Endothelial cell of umbilical vein (primary cell): ENCODE measurements at places on chromosomes 7 and 10. TPM values are rescaled to one million over a fixed set of nuclear protein-coding genes. Genes with fewer than 3 reads are reported as not detected.

DNA sequence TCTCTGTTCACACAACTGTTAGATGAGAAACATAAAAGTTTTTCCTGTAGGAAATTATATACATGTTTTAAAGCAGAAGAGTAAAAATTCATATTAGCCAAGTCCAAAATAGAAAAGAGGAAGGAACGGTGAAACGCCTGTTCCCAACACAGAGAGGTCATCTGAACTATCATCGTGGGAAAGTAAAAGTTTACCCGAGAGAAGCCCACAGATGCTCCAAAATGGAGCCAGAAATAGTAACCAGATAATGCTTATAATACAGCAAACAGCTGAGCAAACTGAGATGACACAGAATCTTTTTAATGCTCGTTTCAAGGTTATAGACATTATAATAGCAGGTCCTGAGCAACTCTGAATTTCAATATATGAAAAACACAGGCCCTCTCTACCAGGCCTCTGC is 24.5 kb downstream of the FRMD4A start:
- H3K4me1 ChIP-seq = no peaks in the 10 kb centered on the region
- H3K27ac ChIP-seq = no peak overlapping the region
- H3K4me3 ChIP-seq = no peak overlapping the region
- peaks cover 14% of the 10 kb centered on the region for H3K27me3 ChIP-seq
- H3K36me3 ChIP-seq = no peaks in the 10 kb centered on the region

DNA sequence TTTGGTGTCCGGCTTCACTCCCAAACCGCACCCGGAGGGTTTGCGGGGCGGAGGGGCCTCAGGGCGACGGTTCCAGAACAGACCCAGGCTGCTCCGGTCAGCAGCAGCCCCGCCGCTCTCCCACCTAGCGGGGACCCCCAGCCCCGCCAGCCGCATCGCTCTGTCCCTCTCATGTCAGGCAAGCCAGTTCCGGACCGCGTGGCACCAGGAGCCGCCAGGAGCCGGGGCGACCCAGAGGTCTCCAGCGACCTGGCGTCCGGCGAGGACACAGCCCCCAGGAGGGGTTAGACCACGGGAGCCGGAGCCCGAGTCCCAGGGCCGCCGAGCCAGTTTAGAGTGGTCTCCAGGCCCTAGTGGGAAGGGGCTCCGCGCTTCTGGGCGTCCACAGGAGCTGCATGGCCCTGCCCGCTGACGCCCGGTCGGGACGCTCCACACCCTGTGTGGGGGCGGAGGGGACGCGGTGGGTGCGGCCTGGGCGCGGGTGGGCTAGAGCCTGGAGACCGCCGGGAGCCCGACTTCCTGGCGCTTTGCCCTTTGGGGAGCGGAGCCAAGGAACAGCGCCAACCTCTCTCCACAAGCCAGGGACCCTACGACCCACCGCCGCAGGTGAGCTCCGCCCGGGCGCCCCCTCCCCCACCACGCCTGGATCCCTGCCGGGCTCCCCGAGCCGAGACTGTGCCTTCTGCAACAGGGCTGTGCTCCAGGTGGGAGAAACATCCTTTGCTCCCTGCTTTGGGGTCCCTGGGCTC is 43.4 kb downstream of the ZNF117 start:
- no peak overlapping the region for H3K27ac ChIP-seq
- DNase-seq = no peak
- H3K36me3 ChIP-seq = no peaks in the 10 kb centered on the region
- H3K4me3 ChIP-seq = no peak overlapping the region

DNA sequence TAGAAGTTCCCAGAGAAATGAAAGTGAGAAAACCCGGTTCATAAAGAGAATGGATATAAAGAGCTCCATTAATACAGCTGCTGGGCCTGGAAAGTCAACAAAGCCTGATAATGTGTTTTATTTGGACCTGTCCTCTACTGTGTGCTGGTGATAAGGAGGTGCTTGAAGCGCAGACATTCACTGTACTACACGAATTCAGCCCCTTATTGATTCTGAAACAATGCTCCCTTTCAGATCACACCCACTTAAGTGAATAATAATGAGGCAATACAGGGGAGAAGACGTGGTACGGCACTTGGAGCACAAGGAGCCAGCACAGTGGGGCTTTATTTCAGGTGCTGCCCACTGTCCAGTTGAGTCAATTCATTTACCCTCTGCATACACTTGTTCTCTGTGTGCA is 260.8 kb downstream of the FGFR2 start:
- H3K4me3 ChIP-seq = no peak overlapping the region
- no peaks in the 10 kb centered on the region for H3K36me3 ChIP-seq
- H3K27me3 ChIP-seq = no peaks in the 10 kb centered on the region
- H3K27ac ChIP-seq = no peak overlapping the region

GRCh38 chr10:4839353-4839752 is 13.3 kb downstream of the AKR1E2 start:
- no peak overlapping the region for H3K27ac ChIP-seq
- DNase-seq = no peak
- H3K27me3 ChIP-seq = no peaks in the 10 kb centered on the region
- H3K4me1 ChIP-seq = no peaks in the 10 kb centered on the region
- H3K4me3 ChIP-seq = no peak overlapping the region

DNA sequence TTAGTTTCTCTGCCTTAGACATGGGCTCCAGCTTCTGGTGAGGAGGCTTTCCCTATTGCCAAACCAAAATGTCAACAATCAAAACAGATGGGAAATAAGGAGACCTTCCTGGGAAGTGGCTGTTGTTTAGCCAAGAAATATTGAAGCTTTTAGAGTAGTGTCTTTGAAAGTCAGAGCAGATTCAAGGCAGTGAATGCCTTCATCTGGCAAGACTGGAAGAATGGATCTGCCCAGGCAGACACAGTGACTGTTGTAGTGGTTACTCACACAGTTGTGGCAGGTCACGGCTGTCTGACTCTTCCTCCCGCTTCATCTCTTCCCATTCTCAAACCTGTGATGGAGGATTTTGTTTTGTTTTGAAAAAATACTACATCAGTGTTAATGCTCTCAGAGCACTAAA is 154.1 kb upstream of the ADO start:
- DNase-seq = no peak
- no peak overlapping the region for H3K27ac ChIP-seq
- H3K4me1 ChIP-seq = peaks cover 5% of the 10 kb centered on the region
- H3K36me3 ChIP-seq = no peaks in the 10 kb centered on the region

GRCh38 chr7:127304087-127304486 is 51.3 kb upstream of the GRM8 start:
- H3K27ac ChIP-seq = no peak overlapping the region
- H3K27me3 ChIP-seq = no peaks in the 10 kb centered on the region
- DNase-seq = no peak
- H3K4me3 ChIP-seq = no peak overlapping the region
- H3K4me1 ChIP-seq = no peaks in the 10 kb centered on the region

DNA sequence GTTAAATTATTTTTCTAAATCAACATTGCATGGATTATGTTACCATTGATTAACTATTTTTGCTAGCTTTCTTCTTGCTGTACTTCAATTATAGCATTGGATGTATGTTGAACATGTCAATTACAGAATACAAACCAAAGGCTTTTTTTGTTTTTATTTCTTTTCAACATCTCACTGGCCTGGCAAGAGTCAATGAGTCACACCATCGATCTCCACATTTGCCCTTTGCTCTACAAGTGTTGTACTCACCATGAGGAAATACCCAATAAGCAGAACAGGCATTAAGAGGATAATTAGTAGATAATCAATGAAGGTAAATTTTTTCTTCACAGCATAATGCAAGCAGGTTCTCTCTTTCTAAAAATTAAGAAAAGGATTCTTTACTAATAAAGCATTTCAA is 23.3 kb downstream of the ANKRD22 start:
- H3K4me3 ChIP-seq = no peak overlapping the region
- no peaks in the 10 kb centered on the region for H3K4me1 ChIP-seq

GRCh38 chr10:1824928-1825327 is 87.6 kb upstream of the ADARB2 start:
- H3K27ac ChIP-seq = no peak overlapping the region
- no peaks in the 10 kb centered on the region for H3K4me1 ChIP-seq
- H3K27me3 ChIP-seq = no peaks in the 10 kb centered on the region
- H3K4me3 ChIP-seq = no peak overlapping the region

GRCh38 chr7:142303650-142304049 is 45.8 kb upstream of the PRSS58 start:
- no peak overlapping the region for H3K4me3 ChIP-seq
- H3K4me1 ChIP-seq = no peaks in the 10 kb centered on the region
- H3K36me3 ChIP-seq = no peaks in the 10 kb centered on the region
- H3K27ac ChIP-seq = no peak overlapping the region
- DNase-seq = no peak
- no peaks in the 10 kb centered on the region for H3K27me3 ChIP-seq

The ANKRD7 gene
- total RNA-seq = 0.82 TPM in 1 of 2 replicates, not detected in the other

The GARIN1A gene
- 2.1 and 3.6 TPM in 2 replicates for total RNA-seq

The FEZF1 gene
- not detected in 2 replicates for total RNA-seq

The OIT3 gene
- 0.15 TPM in 1 of 2 replicates, not detected in the other for total RNA-seq

The COL26A1 gene
- not detected in 2 replicates for total RNA-seq

The TEX47 gene
- total RNA-seq = not detected in 2 replicates

The KCP gene
- not detected in 2 replicates for total RNA-seq

The TMEM60 gene
- 15.0 and 15.8 TPM in 2 replicates for total RNA-seq
